Omental fat pad (tissue), 4 donors: ENCODE measurements at places on chromosomes 12 and 14.

- DNase-seq, result no peak
These were observed 45.6 kb downstream of the TRMT5 start for GRCh38 chr14:60935319-60935718.

- DNase-seq, result no peak
These were observed 7.8 kb downstream of the ZFP36L1 start for GRCh38 chr14:68784978-68785533.

- no peak for DNase-seq
These were observed 774.8 kb downstream of the VRK1 start for GRCh38 chr14:97571866-97572555.

GRCh38 chr12:56103066-56103711, 1.2 kb upstream of the PA2G4 start:
- no peak for DNase-seq

DNA sequence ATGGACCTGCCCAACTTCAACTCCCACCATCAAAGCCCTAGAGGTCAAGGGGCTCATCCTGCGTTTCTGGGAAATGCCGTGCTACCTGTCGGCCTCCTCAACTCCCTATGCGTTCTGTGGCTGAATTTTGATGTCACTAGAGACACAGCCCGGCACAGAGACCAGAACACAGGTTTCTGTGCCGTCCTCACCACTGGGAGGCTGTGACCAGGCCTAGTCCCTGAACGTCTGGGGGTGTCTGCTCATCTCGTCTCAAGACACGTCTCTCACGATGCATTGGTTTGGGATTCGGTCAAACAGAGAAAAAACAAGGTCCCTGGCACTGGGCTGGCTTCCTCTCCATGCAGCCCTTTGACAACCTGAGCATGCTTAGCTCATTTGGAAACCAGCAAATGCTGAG, 33.5 kb downstream of the SLC15A4 start:
- no peak for DNase-seq

DNA sequence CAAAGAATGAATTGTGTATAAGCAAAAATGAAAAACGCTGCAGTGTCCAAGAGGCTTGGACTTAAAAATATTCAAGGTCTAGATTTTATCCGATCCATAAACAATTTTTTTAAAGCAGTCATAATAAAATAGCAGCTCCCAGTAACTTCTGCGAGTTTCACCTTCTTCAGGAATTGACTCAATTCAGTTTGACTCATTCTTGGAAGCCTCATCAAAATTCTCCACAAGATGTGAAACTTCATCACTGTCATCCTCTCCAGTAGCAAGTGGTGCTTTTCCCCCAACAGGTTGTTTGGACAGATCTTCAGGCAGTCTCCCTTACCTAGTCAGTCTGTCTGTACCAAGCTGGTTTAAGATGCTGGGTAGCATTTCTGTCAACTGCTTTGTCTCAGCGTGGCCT, 93.5 kb upstream of the FOXG1 start:
- DNase-seq, result no peak
